ENCODE measurements at places on chromosomes 2 and 18. TPM values are rescaled to one million over a fixed set of nuclear protein-coding genes. Genes with fewer than 3 reads are reported as not detected.

DNA sequence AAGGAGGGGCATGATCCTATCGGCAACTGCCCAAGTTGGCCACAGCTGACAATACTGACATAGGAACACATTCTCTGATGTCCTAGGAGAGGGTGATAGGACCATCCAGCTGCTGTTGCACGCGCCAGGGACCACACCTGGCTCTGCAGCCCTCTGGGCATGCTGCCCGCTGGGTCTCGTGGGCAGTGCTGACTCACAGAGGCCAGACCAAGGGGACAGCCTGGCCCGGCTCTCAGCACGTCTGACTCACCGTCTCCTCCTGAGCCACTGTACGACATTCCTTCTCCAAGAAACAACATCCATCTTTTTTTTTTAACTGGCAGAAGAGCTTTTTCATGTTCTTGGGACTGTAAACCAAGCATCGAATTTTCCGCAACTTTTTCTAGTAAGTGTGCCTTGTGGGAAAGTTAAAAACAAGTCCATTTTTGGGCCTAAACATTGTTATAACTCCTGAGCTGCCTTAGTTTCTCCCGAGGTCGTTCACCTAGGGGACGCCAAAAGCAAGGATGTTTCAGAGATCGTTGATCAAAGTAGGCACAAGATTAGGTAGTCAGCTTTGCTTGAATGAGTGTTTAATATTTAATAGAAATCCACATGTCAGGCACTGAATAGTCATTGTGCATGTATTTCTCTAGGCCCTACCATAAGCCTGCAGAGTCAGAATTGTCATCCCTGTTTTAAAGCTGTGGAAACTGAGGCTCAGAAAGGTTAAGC lies 100.3 kb downstream of the TTC32 start:
- H3K36me3 ChIP-seq, result no peaks in the 10 kb centered on the region
- H3K4me1 ChIP-seq, result no peaks in the 10 kb centered on the region
- H3K27me3 ChIP-seq, result peaks cover 8% of the 10 kb centered on the region
- H3K27ac ChIP-seq, result no peak overlapping the region
- H3K4me3 ChIP-seq, result no peak overlapping the region

Gene CCBE1
- 1.1 TPM for total RNA-seq

DNA sequence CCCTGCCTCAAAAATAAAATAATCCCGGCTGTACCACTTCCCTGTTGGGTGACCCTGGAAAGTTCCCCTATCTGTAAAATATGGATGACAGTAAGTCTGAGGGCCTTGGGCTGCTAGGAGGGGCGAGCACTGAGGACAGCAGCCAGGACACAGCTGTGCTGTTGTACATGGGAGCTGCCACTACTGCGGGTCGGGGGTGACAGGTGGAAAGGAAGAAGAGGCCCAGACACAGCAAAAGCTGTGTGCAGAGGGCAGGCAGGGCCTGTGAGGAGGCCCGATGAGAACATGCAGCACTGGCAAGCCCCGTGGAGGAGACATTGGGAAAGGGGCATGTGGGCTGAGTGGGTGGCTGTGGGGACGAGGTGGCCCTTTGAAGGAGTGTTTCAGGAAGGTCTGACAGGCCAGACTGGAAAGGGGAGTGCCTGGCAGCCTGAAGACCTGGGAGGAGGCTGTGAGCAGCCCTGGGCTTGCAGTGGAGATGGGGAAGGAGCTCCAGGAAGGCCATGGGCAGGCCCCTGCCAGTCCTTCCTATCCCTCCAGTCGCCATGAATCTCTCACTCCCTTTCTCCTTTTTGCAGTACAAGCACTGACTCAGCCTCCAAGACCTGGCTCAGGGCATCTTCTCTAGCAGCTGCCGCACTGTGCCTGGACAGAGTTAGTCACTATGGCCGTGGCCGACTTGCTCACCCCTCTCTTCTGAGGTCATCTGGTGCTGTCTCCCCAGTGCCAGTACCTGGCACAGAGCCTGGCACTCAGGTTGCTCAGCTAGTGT lies 28.9 kb upstream of the SEMA4C start:
- H3K4me1 ChIP-seq, result peaks cover 2% of the 10 kb centered on the region
- peaks cover 11% of the 10 kb centered on the region for H3K27me3 ChIP-seq

- peaks cover 7% of the 10 kb centered on the region for H3K27me3 ChIP-seq
- H3K4me3 ChIP-seq, result no peak overlapping the region
- peak overlapping the region; percentile 44 for H3K27ac ChIP-seq
- peaks cover 15% of the 10 kb centered on the region for H3K4me1 ChIP-seq
These were observed 22.2 kb upstream of the MYO3B start for GRCh38 chr2:170155723-170156253.

DNA sequence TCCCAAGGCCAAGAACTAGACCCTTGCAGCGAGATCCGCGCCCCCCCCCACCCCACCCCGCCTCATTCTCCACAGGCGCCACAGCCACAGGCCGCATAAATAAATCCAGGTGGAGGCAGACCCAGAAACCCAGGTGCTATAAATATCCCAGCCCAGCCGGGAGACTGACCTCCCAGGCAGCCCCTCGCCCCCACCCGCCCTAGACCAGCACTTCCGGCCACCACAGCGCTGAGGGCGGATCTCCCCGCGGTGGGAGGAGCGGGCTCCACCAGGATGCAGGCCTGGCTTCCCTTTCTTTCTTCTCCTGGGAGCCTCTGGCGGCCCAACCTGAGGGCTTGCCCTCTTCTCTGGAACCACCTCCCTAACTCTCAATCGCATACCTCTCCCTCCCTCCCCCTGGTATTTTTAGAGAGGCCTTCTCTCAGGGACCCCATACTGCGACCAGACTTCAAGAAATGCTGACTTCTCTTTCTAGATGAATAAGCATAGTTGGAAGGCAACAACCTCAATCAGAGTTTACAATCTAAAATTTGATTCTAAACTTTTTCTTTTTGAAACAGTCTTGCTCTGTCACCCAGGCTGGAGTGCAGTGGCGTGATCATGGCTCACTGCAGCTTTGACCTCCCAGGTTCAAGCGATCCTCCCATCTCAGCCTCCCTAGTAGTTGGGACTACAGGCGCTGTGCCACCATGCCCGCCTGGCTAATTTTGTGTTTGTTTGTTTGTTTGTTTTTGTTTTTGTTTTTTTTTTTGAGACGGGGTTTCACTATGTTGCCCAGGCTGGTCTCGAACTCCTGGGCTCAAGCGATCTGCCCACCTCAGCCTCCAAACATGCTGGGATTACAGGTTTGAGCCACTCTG lies 55.0 kb downstream of the PKDCC start:
- no peaks in the 10 kb centered on the region for H3K27me3 ChIP-seq
- DNase-seq, result peak; percentile 47
- H3K4me1 ChIP-seq, result peaks cover 10% of the 10 kb centered on the region
- peak overlapping the region; percentile 87 for H3K27ac ChIP-seq

GRCh38 chr2:73063909-73064875 lies 7.3 kb downstream of the SFXN5 start:
- peaks cover 19% of the 10 kb centered on the region for H3K4me1 ChIP-seq
- H3K27me3 ChIP-seq, result no peaks in the 10 kb centered on the region
- H3K36me3 ChIP-seq, result peaks cover 8% of the 10 kb centered on the region
- no peak overlapping the region for H3K4me3 ChIP-seq
- DNase-seq, result no peak

- no peaks in the 10 kb centered on the region for H3K4me1 ChIP-seq
- no peaks in the 10 kb centered on the region for H3K36me3 ChIP-seq
- no peak for DNase-seq
- no peaks in the 10 kb centered on the region for H3K27me3 ChIP-seq
- H3K4me3 ChIP-seq, result no peak overlapping the region
These were observed 123.3 kb upstream of the DCC start for GRCh38 chr18:52216666-52217065.

DNA sequence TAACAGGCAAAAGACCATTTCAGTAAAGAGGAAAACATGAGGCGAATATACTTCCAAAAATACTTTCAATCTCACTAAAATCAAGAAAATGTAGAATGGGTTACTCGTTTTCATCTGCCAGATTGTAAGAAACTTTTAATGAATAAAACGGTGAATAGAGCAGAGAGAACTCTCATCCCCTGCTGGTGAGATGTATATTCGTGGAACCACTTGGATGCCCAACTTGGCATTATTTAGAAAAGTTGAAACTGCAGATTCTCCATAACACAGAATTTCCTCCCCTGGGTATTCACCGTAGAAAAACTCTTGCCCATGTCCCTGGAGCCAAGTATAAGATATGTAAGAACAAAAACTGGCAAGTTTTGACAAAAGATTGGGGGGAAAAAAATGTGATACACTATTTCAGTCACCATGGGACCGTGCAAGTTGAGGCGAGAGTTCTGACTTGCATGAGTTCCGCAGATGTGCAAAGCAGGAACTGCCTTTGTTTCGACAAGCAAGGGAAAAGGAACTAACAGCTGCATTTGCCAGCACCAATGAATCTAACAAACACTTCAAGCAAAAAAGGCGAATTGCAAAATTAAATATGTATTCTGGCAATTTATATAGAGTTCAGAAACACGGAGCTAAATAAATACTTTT lies 14.8 kb downstream of the TIMM21 start:
- no peak overlapping the region for H3K27ac ChIP-seq
- no peak for DNase-seq
- H3K4me1 ChIP-seq, result peaks cover 10% of the 10 kb centered on the region
